ENCODE measurements at places on chromosomes 2 and 18. TPM values are rescaled to one million over a fixed set of nuclear protein-coding genes. Genes with fewer than 3 reads are reported as not detected.

PLGLB2 gene
- total RNA-seq, result 0.53 TPM

UGT1A4 gene
- total RNA-seq, result not detected

- H3K27me3 ChIP-seq, result no peaks in the 10 kb centered on the region
- no peak overlapping the region for H3K4me3 ChIP-seq
- H3K36me3 ChIP-seq, result no peaks in the 10 kb centered on the region
- H3K27ac ChIP-seq, result no peak overlapping the region
Observed at GRCh38 chr2:172446474-172447063, 19.2 kb downstream of the ITGA6 start.

- no peaks in the 10 kb centered on the region for H3K36me3 ChIP-seq
- H3K27me3 ChIP-seq, result peaks cover 2% of the 10 kb centered on the region
Observed at GRCh38 chr2:197871780-197872456, 67.5 kb downstream of the PLCL1 start.

GRCh38 chr18:22827216-22827615 lies 105.9 kb upstream of the RBBP8 start:
- DNase-seq, result no peak
- peaks cover 21% of the 10 kb centered on the region for H3K27me3 ChIP-seq
- no peaks in the 10 kb centered on the region for H3K4me1 ChIP-seq
- no peak overlapping the region for H3K4me3 ChIP-seq
- H3K36me3 ChIP-seq, result no peaks in the 10 kb centered on the region

GRCh38 chr18:8960740-8961657 lies 141.5 kb upstream of the NDUFV2 start:
- H3K27ac ChIP-seq, result no peak overlapping the region
- H3K4me3 ChIP-seq, result no peak overlapping the region
- no peaks in the 10 kb centered on the region for H3K36me3 ChIP-seq
- no peaks in the 10 kb centered on the region for H3K4me1 ChIP-seq
- peaks cover 10% of the 10 kb centered on the region for H3K27me3 ChIP-seq
- no peak for DNase-seq

TTLL4 gene
- 25.8 TPM for total RNA-seq

GRCh38 chr2:65347913-65348312 lies 84.5 kb downstream of the SPRED2 start:
- no peak overlapping the region for H3K4me3 ChIP-seq
- H3K4me1 ChIP-seq, result peaks cover 18% of the 10 kb centered on the region
- H3K36me3 ChIP-seq, result peaks cover 5% of the 10 kb centered on the region
- H3K27ac ChIP-seq, result no peak overlapping the region
- peaks cover 4% of the 10 kb centered on the region for H3K27me3 ChIP-seq
- no peak for DNase-seq

CNNM3 gene
- total RNA-seq, result 29.9 TPM

LDLRAD4 gene
- 35.7 TPM for total RNA-seq

DNA sequence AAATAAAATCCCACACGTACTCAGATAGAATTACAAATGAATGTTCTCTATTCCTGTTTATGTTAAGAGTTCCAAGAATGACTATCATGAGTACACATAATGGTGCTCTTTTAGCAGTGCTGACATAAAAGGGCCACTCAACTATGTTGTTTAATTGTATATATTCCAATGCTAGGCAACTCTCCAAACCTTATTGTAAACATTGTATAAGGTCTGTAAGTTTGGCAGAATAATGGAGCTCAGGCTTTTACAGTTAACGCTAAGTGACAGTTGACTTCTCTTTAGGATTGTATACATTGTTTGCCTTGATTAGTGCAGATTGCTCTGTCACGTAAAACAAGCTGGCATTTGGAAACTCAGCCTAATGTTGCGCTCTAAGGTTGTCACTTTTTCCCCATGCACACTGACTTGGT lies 20.8 kb downstream of the RBMS1 start:
- no peak for DNase-seq
- H3K27me3 ChIP-seq, result no peaks in the 10 kb centered on the region
- H3K4me1 ChIP-seq, result peaks cover 46% of the 10 kb centered on the region
- peaks cover 13% of the 10 kb centered on the region for H3K36me3 ChIP-seq
- no peak overlapping the region for H3K27ac ChIP-seq
- H3K4me3 ChIP-seq, result no peak overlapping the region

DNA sequence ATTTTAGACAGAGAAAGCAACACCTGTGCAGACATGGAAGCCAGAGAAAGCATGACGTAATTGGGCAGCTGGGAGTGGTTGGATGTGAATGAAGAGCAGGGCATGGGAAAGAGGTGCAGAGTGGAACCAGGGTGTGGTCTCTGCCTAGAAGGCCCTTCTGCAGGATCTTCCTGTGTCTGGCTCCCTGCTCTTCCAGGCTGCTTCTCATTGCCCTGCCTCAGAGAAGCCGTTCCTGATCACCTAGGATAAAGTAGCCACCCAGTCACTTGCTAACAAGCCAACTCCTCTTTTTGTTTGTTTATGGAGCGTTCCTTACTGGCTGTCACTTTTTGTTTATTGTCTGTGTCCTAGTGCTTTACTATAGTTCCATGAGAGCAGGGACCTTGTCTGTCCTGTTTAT lies 28.5 kb downstream of the GALNT1 start:
- no peaks in the 10 kb centered on the region for H3K27me3 ChIP-seq
- no peak overlapping the region for H3K4me3 ChIP-seq
- H3K27ac ChIP-seq, result no peak overlapping the region
- DNase-seq, result no peak
- no peaks in the 10 kb centered on the region for H3K36me3 ChIP-seq

ADD2 gene
- total RNA-seq, result 14.2 TPM

NEU2 gene
- not detected for total RNA-seq

PRADC1 gene
- total RNA-seq, result 19.1 TPM

DNA sequence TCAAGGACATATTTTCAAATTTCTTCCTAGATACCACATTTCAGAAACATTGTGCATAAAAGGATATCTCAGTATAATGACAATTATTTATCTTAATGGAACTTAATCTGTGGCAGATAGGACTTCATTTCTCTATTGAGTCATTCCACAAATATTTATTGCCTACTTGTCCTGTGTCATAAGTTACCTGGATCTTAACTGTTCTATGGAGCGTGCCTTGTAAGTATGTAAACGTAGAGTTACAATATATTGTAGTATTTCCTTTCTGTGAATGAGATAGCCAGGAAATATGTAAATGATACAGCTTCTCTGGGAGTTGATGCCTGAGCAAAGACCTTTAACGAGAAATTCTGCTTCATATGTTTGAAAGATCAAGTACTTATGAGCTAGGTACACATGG lies 2.5 kb downstream of the AGFG1 start:
- H3K27ac ChIP-seq, result no peak overlapping the region
- no peak overlapping the region for H3K4me3 ChIP-seq
- no peaks in the 10 kb centered on the region for H3K27me3 ChIP-seq
- H3K4me1 ChIP-seq, result peaks cover 41% of the 10 kb centered on the region
- DNase-seq, result no peak

DNA sequence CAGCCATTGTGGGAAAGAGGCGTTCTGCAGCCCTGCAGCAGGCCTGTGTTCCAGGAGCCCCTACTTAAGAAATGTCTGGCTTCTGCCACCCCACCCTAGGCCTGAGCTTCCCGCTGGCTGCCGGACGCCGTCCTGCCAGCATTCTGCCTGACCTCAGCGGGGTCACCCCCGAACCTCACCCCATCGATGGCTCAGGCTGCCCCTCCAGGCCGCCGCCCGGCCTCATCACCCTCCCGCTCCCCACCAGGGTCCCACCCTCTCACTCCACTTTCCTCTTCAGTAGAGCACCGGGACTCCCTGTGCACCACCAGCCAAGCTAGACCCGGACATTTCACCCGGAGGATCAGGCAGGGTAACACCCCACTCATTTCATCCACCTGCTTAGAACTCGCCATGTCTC lies 73.6 kb upstream of the SALL3 start:
- H3K4me3 ChIP-seq, result no peak overlapping the region
- no peaks in the 10 kb centered on the region for H3K27me3 ChIP-seq
- no peaks in the 10 kb centered on the region for H3K36me3 ChIP-seq
- no peak overlapping the region for H3K27ac ChIP-seq
- no peak for DNase-seq

- no peaks in the 10 kb centered on the region for H3K4me1 ChIP-seq
- H3K27ac ChIP-seq, result no peak within 1 kb of the TSS
- no peaks in the 10 kb centered on the region for H3K36me3 ChIP-seq
Observed at GRCh38 chr2:218002845-218003180, at the start of gene TNS1. Gene TNS1, minus strand, starts transcription at chr2:218002995. Its CDS starts 123 bp downstream, at chr2:218002872.

DNA sequence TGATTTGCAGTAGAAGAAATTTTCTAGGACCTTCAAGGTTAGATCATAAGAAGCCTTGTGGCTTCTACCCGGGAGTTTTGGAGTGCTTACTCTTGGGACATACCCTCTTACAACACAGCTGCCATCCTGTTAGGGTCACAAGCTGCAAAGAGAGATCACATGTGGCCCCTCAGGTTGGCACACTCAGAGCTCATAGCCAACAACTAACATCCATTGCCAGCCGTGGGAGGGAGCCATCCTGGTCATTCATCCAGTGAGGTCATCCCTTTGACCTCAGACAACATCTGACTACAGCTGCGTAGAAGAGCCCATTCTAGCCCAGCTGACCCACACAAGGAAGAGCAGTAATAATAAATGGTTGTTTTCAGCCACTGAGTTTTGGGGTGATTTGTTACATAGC lies 76.9 kb upstream of the NABP1 start:
- H3K36me3 ChIP-seq, result no peaks in the 10 kb centered on the region
- no peak for DNase-seq
- H3K4me3 ChIP-seq, result no peak overlapping the region
- peaks cover 8% of the 10 kb centered on the region for H3K4me1 ChIP-seq
- H3K27me3 ChIP-seq, result peaks cover 4% of the 10 kb centered on the region
- H3K27ac ChIP-seq, result no peak overlapping the region

DNA sequence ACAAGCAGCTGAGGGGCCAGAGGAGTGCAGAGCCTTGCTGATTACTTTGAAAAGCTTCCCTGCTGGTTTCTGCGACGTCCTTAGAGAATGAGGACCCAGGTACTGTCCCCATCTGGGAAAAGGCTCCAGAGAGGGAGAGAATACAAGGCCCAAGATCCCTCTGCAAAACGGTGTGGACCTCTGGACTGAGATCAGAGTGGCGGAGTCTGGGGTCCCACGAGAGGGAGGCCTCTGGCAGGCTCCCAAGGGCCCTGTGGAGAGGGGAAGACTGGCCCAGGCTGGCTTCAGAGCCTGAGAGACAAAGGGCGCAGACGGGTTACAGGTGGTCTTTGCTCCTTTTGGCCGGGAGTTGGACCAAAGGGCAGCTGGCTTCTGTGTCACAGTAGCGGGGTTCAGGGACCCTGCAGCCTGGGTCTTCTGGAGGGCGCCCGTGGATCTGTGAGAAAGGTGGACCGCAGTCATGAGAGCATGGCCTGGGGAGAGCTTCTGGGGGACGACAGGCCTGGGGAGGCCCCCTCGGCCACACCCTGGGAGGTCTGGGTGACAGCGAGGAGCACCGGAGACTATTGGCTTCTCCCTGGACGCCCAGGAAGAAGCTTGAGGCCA lies 805 bp downstream of the SNORC start:
- no peak overlapping the region for H3K4me3 ChIP-seq
- no peak overlapping the region for H3K27ac ChIP-seq
- H3K27me3 ChIP-seq, result peaks cover 7% of the 10 kb centered on the region
- no peak for DNase-seq
- H3K4me1 ChIP-seq, result peaks cover 8% of the 10 kb centered on the region
- H3K36me3 ChIP-seq, result no peaks in the 10 kb centered on the region

GRCh38 chr18:60649107-60649506 lies 276.5 kb upstream of the MC4R start:
- no peaks in the 10 kb centered on the region for H3K36me3 ChIP-seq
- H3K27me3 ChIP-seq, result no peaks in the 10 kb centered on the region
- no peak overlapping the region for H3K4me3 ChIP-seq
- no peak overlapping the region for H3K27ac ChIP-seq

DNA sequence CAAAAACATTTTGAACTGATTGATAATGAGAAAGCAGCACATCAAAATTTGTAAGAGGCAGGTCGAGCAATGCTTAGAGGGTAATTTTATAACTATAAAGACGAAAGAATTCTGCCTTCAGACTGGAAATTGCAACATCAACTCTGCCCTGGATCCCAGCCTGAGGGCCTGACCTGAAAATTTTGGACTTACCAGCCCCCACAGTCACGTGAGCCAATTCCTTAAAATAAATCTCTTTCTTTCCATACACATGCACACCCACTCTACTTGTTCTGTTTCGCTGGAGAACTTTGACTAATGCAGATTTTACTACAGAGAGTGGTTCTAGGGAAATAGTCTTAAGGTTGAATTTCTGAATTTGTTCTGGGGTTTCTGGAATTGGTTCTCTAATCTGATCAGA lies 14.6 kb upstream of the ACOXL start:
- peaks cover 33% of the 10 kb centered on the region for H3K27me3 ChIP-seq
- no peak overlapping the region for H3K4me3 ChIP-seq
- H3K4me1 ChIP-seq, result peaks cover 4% of the 10 kb centered on the region
- no peak for DNase-seq
- H3K27ac ChIP-seq, result no peak overlapping the region
- H3K36me3 ChIP-seq, result no peaks in the 10 kb centered on the region

DNA sequence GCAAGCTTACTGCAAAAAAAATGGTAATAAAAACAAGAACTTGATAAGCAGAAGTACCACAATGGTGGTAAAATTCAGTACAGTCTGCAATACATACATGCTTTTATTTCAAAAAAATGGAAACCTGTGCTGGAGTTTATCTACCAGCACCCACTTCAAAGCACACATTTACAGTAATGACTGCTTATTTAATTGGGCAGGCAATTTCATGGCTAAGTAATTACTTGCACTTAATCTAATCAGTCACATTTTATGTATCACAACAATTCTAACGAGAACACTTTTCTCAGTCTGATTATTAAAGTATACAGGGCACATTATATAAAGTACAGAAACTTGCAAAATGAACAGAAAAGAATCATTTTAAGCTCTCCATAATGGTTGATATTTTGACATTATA lies 5.2 kb downstream of the APCDD1 start:
- peaks cover 37% of the 10 kb centered on the region for H3K27me3 ChIP-seq
- H3K4me3 ChIP-seq, result no peak overlapping the region

DNA sequence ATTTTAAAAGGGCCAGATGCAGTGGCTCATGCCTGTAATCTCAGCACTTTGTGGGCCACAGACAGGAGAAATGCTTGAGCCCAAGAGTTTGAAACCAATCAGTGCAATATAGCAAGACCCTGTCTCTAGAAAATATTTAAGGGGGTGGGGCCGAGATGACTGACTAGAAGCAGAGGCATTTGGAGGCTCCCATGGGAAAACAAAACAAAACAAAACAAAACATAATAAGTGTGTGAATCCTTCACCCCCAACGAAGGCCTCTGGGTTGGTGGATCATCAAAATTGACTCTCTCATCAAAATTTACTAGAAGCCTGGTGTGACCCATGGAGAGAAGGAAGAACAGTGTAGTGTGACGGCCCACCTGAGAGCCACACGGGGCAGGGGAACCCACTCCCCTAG lies 560.9 kb downstream of the LRP1B start:
- no peaks in the 10 kb centered on the region for H3K27me3 ChIP-seq
- H3K4me3 ChIP-seq, result no peak overlapping the region
- no peaks in the 10 kb centered on the region for H3K36me3 ChIP-seq
- no peaks in the 10 kb centered on the region for H3K4me1 ChIP-seq

DNA sequence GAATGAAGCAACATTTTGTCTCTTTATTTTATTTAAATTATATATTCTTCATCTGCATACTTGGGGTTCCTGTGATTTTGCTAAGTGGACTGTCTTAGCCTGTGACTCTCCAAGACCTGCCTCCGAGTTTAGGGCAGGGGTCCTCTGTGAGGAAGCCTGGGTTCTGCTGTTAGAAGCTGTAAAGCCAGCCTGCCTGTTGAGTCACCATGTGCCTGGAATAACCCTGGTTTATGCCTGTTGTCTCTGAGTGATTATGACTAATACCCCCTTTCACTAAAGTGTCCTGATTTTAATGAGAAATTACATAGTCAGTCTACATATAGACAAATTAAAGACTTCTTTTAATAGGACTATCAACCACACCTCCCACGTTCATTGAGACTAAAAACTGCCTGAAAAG lies 369.1 kb downstream of the ZNF521 start:
- H3K4me3 ChIP-seq, result no peak overlapping the region
- no peak for DNase-seq
- peaks cover 3% of the 10 kb centered on the region for H3K27me3 ChIP-seq
- no peaks in the 10 kb centered on the region for H3K4me1 ChIP-seq
